ENCODE measurements at places on chromosomes 3 and 15.

- DNase-seq = peak; percentile 81
Observed at GRCh38 chr3:70999730-71000129, 583.8 kb downstream of the FOXP1 start.

DNA sequence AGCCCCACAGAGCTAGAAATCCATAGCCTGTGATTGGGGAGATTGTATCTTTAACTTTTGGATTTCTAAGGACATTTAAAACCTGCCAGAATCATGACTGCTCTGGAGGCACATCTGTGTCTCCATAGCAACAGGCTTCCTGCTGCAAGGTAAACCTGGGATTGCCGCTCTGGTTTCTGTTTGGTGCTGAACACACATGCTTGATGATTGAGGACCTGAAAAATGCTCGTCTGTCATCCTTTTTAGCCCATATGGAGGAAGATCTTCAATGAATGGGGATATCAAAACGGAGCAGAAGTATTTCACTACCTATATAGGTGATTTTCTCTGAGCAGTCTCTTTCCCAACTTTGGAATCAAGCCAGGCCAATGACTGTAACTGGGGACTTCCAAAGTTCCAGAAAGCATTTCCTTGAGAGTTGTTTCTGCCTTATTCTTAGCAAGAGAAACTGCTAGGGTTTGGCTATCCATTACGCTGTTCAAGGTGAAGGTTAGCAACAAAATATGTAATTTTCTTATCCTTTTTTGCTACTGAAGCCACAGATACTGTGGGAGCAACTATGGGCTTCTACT is 96.5 kb upstream of the TNIK start:
- no peak for DNase-seq

GRCh38 chr3:168213920-168214319 is 118.2 kb upstream of the GOLIM4 start:
- DNase-seq = no peak

- peak; percentile 64 for DNase-seq
Observed at GRCh38 chr3:119184796-119185570, 11.6 kb downstream of the UPK1B start.

DNA sequence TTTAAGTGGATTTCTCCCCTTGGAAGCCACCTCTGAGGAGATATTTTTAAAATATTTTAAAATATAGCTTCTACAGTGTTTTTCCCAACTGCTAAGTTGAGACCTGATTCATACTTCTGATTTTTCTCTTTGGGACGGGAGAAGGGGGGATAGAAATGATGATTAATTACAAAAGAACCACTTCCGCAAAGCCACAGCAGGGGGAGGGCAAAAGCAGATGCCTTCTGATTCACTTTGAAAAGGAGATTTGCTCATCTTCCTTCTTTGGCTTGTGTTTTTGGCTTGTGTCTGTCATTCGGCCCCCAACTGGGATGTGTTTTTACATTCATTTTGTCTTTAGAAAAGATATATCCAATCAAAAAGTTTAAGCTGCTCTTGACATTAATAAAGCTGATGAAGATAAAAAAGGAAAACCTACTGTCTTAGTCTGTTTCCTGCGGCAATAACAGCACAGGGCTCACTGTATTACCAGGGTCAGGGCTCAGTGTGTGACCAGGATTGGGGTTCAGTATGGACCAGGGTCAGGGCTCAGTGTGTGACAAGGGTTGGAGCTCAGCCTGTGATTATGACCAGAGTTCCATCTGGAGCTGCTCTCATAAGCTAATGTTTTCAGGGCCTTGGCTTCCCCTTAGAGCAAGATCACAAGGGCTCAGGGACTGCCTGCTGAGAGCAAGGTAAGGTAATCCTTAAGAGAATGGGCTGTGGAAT is 223.2 kb downstream of the MTHFS start:
- DNase-seq = peak; percentile 53

- DNase-seq = peak; percentile 95
Observed at GRCh38 chr15:39171944-39172368, 408.9 kb upstream of the THBS1 start.

GRCh38 chr3:35721628-35722027 is 82.3 kb downstream of the ARPP21 start:
- no peak for DNase-seq

GRCh38 chr15:83127547-83128150 is 20.2 kb downstream of the TM6SF1 start:
- no peak for DNase-seq

DNA sequence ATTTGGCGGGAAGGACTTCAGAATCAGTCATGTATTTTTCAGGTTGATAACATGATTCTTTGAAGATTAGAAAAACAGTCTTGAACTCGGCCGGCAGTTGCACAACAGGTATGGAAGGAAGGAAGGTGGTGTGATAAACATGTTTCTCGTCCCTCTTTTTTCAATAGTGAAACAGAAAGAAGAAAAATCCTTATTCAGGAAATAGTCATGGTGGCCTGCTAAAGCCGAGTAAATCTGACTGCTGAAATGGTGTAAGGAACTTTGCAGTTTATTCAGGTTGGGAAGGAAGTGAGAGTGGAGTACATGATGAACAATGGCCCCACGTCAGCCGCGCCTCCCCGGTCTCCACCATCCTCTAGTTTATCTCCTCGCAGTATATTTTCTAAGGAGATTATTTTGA is 6.7 kb downstream of the RASGRP1 start:
- no peak for DNase-seq

DNA sequence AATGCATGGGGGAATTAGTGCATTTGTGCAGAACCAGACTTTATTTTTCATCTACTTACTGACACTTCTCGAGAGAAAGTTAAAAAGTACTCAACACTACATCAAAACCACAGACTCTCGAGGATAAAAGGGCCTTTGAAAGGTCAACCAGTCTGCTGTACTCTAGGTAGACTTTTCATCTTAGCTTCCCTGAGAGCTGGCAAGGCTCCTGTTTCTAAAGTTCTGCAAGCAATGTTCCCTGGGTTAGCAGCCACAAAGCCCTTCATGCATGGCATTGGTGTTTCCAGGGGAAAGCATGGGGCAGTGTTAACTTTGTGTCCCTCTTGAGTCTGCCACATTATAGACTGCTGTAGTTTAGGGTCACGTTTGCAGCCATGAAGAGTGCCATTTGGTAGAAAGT is 106.4 kb upstream of the PFN2 start:
- no peak for DNase-seq

DNA sequence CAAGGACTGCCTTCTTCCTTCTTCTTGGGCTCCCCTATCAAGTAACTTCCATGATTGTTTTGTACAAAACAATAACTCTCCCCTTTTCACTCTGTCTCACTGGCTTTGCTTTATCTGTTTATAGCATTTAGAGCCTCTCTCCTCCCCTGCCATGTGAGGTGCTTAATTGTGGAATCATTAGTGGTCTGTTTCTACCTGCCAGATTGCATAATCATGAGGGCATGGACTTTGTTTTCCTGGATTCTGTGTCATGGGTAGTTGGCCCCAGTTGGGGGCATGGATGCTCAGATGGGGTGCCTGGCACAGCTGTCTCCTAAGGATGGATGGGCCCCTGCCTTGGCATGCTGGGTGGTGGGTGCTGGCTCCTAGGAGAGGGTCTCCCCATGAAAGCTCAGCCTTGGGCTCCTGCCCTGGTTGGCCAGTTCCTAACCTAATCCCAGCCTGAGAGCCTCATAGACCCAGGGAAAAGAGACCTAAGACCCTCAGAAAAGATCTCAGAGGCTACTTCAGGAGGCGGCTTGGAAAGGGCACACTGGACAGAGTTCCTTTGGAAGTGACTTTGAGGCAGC is 8.0 kb upstream of the CTXND1 start:
- DNase-seq = no peak

DNA sequence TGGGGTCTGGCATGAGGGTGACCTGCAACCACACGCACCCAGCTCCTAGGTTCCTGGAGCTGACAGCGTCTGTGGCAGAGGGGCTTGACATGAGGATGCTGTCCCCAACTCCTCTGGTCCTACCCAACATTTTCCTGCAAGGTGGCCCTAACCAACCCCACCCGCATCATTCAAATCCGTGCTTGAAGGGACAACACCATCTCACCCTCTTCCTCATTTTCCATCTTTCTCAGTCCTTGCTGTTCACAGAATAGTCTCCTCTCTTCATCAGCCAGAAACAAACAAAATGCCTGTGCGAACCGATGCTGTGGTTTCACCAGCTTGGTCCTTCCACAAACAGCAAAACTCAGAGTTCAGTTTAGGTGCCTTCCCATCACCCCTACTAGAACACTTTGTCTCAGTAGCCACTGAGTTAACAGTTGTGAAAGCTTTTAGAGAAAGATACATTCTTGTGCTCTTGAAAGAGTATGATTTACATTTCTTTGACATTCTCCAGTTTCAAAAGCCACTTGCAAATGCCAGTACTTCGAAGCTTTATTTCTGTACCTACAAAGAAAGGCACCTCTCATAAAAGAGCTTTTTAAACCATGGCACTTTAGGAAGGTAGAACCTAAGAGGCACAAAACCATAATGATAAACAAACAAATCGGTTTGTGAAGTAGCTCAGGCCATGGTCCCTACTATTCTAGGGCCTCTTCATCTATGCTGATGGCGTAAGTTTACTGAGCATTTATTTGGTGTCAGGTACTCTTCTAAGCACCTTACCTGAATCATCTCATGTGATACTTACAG is 360.1 kb downstream of the SHQ1 start:
- DNase-seq = peak; percentile 80

- no peak for DNase-seq
Observed at GRCh38 chr3:107772016-107772415, 249.3 kb downstream of the BBX start.

DNA sequence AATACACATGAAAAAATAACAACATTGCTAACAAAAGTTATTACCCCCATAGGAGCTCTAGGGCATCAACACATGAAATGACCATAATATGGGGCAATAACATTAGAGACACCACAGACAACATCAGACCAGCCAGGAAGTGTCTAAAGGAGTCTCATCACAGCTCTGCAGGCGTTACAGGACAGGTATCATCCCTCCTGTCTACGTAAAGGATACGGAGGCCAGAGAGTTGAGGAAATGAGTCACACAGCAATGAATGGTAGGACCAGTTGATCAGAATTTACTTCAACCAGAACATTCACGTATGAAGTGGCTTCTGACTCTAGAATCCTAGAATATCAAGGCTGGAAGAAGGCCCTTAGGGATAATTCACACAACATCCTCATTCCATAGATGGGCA is 1.8 kb downstream of the NME9 start:
- no peak for DNase-seq

- DNase-seq = peak; percentile 84
Observed at GRCh38 chr3:15682561-15683185, 81.1 kb downstream of the BTD start.

DNA sequence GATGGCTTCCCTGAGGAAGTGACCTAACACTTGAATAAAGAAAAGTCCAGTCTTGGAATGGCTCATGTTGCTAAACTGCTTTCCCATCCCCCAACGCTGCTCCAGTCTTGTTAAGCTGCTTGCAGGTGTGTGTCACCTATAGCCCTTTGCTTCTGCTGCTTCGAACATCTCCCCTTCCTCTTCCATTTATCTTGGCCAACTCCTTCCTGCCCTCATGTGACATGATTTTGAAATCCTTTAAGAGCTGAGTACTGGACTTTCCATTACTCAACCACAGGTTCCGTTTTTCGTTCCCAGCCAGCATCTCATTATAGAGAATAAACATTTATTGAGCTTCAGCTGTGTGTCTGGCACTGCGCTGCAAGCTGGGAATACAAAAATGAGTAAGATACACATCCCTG is 1.7 kb downstream of the ATG7 start:
- DNase-seq = peak; percentile 50

DNA sequence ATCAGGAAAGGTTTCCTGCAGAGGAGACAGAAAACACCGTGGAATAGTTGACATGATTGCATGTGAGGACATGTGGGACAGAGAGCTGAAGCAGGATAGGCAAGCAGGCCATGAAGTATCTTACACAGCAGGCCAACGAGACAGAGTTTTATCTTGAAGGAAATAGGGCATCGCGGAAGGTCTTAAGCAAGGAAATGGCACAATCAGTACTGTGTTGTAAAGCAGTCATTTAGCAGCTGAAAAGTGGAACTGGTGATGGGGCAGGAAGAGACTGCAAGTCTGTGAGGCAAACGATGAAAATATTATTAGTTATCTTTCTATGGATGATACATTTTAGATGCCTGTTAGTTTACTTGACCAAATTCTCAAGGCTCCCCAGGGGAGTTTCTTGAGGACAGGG is 535.1 kb downstream of the SOX2 start:
- DNase-seq = no peak

DNA sequence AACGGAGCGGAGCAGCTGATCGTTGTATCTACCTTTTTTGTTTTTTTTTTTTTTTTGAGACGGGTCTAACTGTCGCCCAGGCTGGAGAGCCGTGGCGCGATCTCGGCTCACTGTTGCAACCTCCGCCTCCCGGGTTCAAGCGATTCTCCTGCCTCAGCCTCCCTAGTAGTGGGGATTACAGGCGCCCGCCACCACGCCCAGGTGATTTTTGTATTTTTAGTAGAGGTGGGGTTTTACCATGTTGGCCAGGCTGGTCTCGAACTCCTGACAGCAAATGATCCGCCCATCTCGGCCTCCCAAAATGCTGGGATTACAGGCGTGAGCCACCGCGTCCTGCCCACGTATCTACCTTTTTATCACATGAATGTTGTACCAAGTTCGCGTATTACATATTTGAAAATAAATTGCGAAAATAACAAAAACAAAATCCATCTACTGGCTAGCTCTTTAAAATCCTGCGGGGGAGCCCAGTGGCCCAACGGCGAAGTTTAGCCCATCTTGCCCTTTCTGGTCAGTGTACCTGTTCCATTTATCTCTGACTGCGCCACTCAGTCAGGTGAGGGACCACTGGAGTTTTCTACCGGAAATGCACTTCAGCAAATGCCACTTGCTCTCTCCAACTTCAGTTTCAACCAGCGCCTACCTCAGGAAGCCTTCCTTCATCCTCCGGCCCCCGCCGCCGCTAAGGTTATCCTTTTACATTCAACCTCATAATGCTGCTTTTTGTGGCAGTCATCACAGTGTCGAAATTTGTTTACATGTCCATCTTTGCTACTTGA is 1.2 kb upstream of the EIF3J start:
- DNase-seq = peak; percentile 5

DNA sequence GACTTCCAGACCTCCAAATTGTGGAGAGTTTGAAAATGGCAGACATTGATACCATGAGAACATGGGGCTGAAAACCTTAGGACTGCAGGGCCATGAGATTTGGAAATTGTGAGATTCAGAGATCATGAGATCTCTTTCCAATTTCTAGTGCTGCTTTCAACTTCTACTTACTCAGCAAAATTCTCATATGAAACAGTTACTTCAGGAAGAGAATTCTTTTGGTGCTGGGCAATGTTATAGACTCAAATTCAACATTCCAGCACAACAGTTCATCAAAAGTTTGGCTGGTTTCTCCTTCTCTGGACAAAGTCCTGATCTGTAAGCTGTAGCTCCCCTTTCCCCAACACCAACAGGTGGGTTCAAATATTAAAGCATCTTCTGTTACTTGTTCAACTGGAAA is 506.9 kb upstream of the NECTIN3 start:
- no peak for DNase-seq

All from fibroblast of gingiva (primary cell).